Muscle of back (tissue), 13 donors: ENCODE measurements at places on chromosomes 2 and 18.
A peak's percentile ranks its signal among the peaks of the same experiment; 100 is the strongest.

- no peak for DNase-seq
Measured at GRCh38 chr2:36356990-36357846, 1.6 kb downstream of the CRIM1 start.

DNA sequence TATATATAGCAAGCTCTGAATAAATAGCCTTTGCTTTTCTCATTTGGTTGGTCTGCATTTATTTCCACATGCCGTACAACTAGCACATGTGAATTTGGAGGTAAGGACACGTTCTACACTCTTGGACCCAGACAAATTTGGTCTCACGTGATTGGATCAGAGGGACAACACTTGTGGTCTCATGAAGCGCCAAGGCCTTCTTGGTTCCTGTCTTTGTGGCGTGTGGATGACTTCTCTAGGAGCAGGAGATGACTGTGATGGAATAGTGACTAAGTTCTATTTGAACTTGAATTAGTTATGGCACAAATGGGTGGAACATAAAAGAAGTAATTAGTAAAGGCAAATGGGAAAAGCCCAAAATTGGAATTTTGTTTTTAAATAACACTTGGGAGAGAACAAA is 206.9 kb downstream of the BCL2 start:
- DNase-seq: no peak

DNA sequence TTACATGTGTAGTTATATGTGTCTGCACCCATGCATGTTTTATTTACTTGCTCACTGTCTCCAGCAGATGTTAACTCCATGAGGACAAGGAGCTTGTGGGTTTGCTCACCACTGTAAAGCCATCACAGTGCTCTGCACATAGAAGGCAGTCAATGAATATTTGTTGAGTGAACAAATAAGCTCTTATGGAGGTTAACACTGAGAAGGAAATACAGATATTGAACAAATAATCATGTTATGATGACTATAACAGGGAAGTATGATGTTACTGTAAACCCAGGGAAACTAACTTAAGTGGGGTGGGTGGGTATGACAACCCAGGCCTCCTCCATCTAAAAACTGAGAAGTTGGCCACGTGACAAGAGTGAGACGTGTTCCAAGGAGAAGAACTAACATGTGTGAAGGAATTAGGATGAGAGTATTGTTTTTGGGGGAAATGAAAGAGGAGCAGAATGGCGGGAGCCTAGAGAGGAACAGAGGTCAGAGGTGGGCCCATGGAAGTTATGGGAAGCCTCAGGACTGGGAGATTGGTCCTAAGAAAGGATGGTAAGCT is 6.0 kb upstream of the FAM117B start:
- DNase-seq: no peak

GRCh38 chr2:38438883-38439612 is 62.0 kb upstream of the ATL2 start:
- no peak for DNase-seq

DNA sequence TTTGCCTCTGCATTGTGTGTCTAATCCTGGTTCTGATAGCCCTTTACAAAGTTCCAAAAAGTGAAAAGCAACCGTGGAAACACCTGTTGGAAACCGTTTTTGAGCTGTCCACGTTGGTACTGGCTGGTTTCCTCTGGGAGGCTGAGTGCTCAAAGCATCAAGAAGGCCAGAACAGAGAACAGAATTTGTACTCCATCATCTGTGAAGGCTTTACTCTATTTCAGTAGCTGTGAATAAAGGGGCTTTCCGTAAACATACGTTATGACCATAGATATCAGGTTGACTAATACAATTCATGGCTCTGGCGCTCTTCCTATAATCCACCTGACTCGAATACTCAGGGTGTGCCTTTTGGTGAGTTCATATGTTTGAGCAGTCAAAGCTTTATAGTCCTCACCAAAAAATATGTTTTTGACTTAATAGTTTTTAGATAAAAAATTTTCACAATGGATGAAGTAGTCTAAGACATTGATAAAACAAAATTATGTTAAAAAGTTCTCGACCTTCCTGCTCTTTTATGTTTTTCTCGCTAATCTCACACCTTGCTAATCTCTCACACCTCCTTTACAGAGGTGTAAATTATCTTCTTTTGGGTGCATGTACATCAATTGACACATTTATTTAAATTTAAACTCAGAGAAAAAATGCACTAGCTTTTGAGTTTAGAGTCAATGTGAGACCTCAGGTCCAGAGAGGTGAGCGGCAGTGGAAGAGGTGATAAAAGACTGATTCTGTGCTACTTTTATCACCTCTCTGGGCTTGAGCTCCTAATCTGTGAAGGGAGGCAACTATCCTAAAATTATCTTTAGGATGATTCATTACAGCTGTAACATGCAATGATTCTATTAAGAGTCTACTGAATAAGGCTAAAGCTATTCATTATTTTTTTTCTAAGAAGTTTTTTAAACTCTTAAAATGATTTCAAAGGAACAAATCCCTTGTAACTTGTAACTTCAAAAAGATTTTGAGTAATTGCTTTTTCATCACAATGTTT is 65.3 kb downstream of the CXCR4 start:
- no peak for DNase-seq

- DNase-seq: no peak
Measured at GRCh38 chr2:160087854-160088745, 25.7 kb upstream of the PLA2R1 start.

DNA sequence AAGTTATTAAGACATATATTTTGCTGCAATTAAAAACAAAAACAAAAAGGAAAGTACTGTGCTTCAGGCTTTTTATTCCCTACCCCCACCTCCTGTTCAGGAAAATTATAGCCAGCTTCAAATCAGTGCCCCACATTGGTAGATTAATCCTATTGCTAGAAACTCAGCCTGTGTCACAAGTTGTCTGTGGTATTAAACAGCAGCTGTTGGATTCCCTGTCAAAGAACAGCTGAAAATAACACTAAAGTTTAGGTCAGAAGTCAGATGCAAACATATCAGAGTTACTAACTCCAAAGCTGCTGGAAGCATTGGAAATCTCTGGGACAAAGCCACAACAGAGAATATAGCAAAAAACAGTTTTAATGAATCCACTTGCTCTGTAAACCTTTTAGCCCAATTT is 818 bp upstream of the CCDC141 start:
- DNase-seq: peak; percentile 25

DNA sequence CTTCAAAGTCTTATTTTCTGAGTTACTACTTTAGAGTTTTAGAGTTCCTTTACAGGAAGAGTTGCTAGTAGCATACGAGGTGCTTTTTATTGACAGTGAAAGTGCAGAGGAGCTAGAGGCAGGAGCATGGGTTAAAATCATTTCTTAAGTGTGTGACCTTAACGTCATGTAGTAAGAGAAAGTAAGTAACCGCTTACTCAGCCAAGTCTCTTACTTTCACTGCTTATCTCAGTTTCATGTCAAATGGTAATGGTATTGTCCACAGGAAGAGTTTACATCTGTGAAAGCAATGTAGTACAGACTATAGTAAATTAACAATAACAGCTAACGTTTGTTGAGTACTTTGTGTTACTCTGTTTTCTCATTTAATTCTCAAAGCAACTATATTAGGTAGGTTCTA is 12.6 kb downstream of the NDUFAF7 start:
- DNase-seq: no peak

DNA sequence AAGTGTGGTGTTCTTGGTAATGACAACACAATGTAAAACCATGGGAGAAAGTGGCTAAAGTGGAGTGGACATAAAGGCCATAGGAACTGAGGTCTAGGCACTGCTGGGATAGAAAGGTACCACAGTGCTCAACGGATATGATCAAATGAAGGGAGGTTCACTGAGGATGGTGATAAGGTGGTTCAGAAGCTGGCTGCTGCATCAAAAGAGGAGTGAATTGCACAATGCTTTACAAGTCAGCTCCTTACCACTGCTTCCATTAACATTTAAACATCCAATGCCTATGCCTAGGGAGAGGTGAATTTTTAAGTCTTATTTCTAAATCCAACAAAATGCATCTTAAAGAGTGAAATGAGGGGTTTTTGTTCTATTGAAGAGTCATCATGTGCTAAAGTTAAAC is 100.1 kb upstream of the ITGB6 start:
- DNase-seq: no peak

- no peak for DNase-seq
Measured at GRCh38 chr2:90207454-90208058, 1516.1 kb downstream of the RPIA start.

- no peak for DNase-seq
Measured at GRCh38 chr2:240392084-240392947, 43.1 kb upstream of the GPC1 start.

DNA sequence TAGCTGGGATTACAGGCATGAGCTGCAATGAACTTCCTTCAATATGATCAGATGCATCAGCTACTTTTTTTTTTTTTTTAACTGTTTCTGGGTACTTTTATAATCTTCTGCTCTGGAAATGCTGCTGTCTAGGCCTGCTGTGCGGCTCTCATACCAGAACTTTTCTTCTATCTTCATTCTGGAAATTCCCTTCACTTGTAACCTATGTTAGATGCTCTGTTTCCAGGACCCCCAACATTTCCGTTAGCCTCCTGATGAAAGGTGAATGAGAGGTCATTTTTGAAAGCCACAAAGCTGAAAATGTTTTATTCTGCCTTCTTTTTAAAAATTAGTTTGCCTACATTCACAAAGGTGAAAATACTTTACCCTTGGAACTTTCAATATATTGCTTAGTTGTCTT is 8.6 kb downstream of the AGFG1 start:
- no peak for DNase-seq

- peak; percentile 20 for DNase-seq
Measured at GRCh38 chr2:3814706-3815245, 111.4 kb downstream of the DCDC2C start.

GRCh38 chr2:221495731-221496130 is 76.4 kb downstream of the EPHA4 start:
- no peak for DNase-seq

DNA sequence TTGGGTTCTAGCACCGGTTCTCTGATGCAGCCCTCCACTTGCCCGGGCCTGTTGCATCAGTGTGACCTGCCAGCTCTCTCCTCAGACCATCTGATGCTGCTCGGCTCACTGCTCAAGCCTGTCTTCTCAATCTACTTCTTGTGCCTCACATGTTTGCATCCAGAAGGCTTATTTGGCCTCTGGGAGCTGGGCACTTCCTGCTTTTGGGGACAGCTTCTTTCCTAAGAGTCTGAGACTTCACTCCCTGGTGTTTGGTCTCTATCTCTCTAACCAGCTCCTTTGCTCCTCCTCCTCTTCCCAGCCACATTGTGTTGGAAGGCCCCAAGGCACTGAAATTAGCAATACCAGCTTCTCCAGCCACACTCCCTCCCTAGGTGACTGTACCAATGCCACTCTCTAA is 212.8 kb downstream of the CDCA7 start:
- no peak for DNase-seq

DNA sequence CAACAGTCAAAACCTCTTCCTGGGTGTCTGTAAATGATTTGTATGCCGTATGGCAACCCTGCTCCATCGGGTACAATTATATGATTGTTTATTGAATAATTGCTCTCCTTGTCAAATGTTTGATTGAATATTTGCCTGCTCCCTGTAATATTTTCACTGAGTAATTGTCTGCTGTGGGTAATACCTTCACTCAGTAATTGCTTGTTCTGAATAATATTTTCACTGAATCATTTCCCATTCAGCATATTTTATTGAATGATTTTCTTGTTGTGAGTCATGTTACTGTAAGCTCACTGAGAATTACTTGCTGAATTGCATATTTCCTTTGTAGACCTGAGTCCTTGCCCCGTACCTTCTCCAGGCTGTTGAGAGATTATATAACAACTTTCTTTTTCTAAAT is 535.2 kb downstream of the METTL4 start:
- no peak for DNase-seq

DNA sequence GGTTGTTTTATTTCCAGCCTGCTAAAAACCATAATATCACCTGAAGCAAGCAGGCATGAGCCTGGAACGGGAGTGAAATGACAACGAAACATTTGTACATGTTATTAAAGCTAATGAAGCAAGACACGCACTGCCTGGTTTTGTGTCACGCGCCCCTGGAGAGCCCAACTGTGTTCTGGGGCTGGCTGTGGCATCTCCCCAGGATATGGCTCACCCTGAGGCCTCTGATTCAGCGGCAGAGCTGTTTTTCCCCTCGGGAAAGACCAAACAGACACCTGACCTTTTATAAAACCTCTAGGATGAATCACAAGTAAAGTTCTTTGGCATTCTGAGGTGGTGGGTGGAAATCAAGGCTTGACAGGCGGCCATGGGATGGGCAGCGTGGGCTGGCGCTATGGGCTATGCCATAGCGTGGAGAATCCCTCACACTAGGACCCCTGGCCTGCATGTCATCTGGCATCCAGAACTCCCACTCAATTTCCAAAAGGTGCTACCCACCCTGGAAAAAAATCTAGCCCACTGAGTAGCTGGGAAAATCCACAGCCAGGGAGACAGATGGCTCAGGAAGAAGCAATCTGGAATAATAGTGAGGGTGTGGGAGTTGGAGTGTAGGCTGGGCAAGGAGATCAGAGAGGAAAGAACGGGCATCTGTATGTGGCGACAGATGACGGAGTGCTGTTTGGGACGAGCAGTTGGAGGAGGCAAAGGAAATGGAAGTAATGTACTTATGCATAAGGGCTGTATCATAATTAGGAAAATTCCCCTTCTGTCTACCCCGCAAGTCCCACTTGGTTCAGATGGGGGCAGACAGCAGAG is 262.0 kb downstream of the AFF3 start:
- DNase-seq: no peak

DNA sequence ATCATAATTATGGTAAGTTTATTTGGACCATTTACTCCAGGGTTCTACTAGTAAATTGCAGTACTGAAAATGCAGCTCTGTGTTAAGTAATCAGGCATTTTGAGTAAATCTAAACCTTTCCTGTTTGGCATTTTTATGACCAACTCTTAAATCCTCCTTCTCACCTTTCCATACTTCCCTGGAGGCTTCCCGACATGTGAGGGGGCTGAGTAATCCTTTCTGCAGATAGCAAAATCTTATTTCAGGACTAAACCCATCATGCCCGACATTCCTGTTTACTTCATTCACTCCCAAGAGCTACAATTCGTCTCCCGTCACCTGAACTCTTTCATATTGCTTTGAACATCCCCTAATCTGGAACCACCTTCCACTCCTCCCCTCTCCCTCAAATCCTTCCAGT is 296.6 kb downstream of the IKZF2 start:
- no peak for DNase-seq

DNA sequence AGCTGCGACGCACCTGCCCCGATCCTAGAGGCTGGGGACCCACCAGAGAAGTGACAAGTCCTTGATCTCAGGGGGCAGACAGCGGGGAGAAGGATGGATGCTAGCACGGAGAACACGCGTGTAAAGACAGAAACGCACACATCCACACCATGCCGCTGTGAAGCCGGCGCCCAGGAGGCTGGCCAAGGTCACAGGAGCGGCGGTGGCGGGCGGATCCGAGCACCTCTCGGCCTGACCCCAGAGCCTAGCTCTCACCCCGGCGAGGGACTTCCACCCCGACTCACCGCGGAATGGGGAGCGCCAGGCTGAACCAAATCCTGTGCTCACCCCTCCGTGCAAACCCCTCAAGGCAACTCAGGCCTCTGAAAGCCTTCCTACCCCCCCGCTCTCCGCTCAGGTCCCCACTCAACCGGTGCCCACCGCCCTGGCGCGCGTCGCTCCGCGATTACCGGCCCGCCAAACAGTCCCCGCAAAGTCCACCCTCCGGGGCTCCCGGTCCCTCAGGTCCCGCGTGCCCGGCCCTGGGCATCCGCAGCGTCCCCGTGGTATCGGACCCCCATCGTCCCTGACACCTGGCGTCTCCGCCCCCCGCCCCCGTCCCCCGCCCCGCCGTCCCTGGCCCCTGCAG is 460 bp upstream of the LRRFIP1 start:
- DNase-seq: no peak

GRCh38 chr2:150095361-150096095 is 391.9 kb downstream of the RND3 start:
- no peak for DNase-seq

- peak; percentile 90 for DNase-seq
Measured at GRCh38 chr2:69214898-69215297, 172.1 kb downstream of the GFPT1 start.
